Activated T-helper 2 cell treated with anti-CD3 and anti-CD28 coated beads, Interferon-gamma antibody, Interleukin-2, Interleukin-4, amounts not matched to agents 10 μg/mL and 5 μg/mL and 100 μg/mL, durations not matched to agents 14 hours and 24 hours and 36 hours (primary cell): ENCODE measurements at places on chromosomes 1 and 21.

DNA sequence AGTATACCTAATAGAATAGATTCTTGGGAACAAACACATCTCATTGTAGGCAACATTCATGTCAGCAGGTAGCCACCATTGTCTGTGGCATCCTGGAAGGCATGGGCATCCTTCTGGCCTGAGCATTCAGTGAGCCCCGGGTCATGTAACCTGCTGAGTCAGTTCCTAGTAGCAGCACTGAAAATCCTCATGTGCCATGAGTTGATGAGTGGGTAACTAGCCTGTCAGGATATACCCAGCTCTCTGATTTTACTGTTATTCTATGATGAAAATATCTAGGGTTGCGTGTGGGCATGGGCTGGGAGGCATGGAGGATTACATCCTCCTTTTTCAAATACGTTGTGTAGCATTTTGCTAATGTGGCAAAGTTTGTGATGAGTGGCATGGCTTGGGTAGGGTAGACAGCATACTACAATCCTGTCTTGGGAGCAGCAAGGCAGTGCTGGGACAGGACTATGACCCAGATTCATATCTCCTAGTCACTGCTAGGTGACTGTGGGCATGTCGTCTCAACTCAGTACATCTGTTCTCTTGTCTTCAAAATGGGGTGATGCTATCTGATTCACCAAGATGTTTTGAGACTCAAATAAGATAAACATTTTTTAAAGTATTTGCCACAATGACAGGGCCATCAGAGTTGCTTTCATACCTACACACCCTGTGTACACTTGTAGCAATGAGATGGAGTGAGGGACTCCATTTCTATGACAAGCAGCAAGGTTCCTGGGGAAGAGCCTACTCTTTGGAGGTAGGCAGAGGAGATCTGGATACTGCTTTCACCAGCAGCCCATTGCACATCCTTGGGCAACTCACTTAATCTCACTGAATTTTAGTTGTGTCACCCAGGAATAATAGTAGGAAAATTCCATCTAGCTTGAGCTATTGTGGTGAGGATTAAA is 62.5 kb downstream of the CD58 start:
- peak overlapping the region; percentile 24 for H3K4me3 ChIP-seq
- peaks cover 36% of the 10 kb centered on the region for H3K36me3 ChIP-seq
- peak overlapping the region; percentile 96 for H3K27ac ChIP-seq
- DNase-seq: no peak

DNA sequence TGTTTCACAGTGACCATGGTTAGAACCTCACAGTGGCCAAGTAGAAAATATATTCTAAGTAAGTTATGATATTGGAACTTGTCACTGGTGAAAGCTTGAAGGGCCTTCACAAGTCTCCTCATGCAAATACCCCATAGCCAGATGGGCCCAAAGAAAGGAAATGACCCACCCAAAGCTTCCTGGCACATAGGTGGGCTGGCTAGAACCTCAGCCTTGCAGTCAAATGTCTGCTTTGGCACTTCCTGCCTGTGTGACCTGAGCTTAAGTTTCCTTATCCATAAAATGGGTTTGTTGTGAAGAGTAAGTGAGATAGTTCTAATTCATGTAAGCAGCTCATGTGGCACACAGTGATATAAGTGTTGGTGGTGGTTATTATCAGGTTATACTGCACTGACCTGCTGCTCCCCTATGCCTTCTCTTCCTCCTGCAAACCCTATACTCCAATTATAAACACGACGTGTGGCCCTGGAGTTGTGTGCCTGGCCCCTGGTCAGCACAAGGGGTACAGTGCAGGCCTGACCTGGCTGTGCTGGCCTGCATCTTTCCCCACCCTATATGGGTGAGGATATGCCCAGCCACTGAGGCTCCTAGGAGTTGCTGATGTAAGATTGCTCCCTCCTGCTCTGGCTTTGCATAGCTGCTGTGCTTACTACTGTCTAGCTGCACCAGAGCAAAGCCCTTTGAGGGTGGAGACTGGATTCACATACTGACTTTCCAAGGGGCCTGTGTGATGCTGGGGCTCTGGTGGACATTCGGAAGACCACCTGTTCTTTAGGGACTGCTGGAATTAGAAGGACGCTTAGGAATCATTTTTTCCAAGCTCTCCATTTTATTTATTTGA is 4.7 kb upstream of the SLFNL1 start:
- no peak overlapping the region for H3K4me3 ChIP-seq
- no peak for DNase-seq
- no peak overlapping the region for H3K27ac ChIP-seq
- peaks cover 2% of the 10 kb centered on the region for H3K4me1 ChIP-seq
- H3K36me3 ChIP-seq: peaks cover 23% of the 10 kb centered on the region

DNA sequence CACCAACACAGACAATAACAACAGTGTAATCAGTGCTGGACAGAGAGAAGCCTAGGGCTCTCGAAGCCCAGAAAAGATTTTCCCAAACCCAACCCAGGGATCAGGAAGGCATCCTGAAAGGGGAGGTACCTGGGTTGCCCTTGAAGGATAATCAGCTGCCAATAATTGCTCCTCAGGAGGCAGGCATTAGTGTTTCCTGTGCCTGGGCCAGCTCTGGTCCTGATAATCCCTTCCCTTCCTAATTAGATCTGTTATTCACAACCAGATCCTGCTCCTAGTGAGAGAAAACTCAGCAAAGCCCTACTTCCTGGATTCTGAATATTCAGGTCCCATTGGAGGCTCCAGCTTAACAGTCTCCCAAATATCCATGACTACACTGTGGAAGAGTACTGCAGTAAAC is 117.4 kb downstream of the DMRTA2 start:
- no peak overlapping the region for H3K4me3 ChIP-seq
- no peaks in the 10 kb centered on the region for H3K36me3 ChIP-seq
- no peak overlapping the region for H3K27ac ChIP-seq
- DNase-seq: no peak
- no peaks in the 10 kb centered on the region for H3K4me1 ChIP-seq

GRCh38 chr1:244196571-244197285 is 145.6 kb downstream of the ZBTB18 start:
- no peaks in the 10 kb centered on the region for H3K27me3 ChIP-seq
- H3K4me1 ChIP-seq: no peaks in the 10 kb centered on the region
- no peak overlapping the region for H3K27ac ChIP-seq
- no peak overlapping the region for H3K4me3 ChIP-seq

- H3K4me3 ChIP-seq: no peak overlapping the region
- H3K36me3 ChIP-seq: peaks cover 62% of the 10 kb centered on the region
- H3K4me1 ChIP-seq: peaks cover 25% of the 10 kb centered on the region
- no peaks in the 10 kb centered on the region for H3K27me3 ChIP-seq
Observed at GRCh38 chr1:243287652-243288051, 31.8 kb downstream of the SDCCAG8 start.

- no peaks in the 10 kb centered on the region for H3K4me1 ChIP-seq
- no peaks in the 10 kb centered on the region for H3K36me3 ChIP-seq
- no peak overlapping the region for H3K4me3 ChIP-seq
- DNase-seq: no peak
- H3K27me3 ChIP-seq: no peaks in the 10 kb centered on the region
Observed at GRCh38 chr1:2477791-2478499, 1.9 kb downstream of the PLCH2 start.

- H3K4me1 ChIP-seq: peaks cover 92% of the 10 kb centered on the region
- H3K27ac ChIP-seq: peak overlapping the region; percentile 98
- H3K4me3 ChIP-seq: peak overlapping the region; percentile 70
- DNase-seq: no peak
- H3K36me3 ChIP-seq: peaks cover 89% of the 10 kb centered on the region
Observed at GRCh38 chr1:206575894-206576737, 36.1 kb downstream of the EIF2D start.

DNA sequence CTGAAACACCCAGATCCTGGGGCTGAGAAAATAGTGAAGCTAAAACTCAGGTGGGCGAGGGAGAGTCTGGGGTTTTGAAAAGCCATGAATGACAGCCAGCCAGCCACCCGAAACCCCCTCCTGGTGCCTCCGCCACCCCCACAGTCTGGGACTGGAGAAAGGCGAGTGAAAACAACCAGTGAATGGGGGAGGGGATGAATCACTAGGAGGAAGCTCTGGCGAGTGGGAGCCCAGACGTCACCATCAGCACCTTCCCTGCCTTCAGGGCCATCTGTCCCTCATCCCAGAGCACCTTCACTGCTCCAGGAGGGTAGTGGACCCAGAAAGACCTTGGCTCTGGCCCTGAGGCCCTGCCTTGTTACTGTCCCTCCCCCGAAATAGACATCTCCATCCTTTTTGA is 9.2 kb downstream of the RORC start:
- no peaks in the 10 kb centered on the region for H3K36me3 ChIP-seq
- H3K27me3 ChIP-seq: no peaks in the 10 kb centered on the region
- no peak overlapping the region for H3K4me3 ChIP-seq
- DNase-seq: no peak
- peaks cover 37% of the 10 kb centered on the region for H3K4me1 ChIP-seq

GRCh38 chr1:18077657-18078215 is 29.9 kb upstream of the IGSF21 start:
- DNase-seq: no peak
- H3K36me3 ChIP-seq: no peaks in the 10 kb centered on the region
- no peaks in the 10 kb centered on the region for H3K4me1 ChIP-seq
- no peaks in the 10 kb centered on the region for H3K27me3 ChIP-seq
- no peak overlapping the region for H3K4me3 ChIP-seq

DNA sequence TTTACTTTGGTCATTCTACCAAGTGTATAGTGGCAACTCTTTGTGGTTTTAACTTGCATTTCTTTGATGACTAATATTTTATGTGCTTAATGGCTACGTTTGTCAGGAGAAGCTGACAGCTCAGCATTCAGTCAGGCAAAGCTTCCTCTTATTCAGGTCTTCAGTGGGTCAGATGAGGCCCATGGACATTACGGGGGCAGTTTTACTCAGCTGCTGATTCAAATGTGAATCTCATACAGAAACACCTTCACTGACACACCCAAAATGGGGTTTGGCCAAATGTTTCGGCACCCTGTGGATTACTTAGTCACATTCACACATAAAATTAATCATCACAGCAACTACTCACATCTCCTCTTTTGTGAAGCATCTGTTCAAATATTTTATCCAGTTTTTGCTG is 104.9 kb upstream of the PLD5 start:
- no peak for DNase-seq
- no peak overlapping the region for H3K27ac ChIP-seq
- no peaks in the 10 kb centered on the region for H3K4me1 ChIP-seq

DNA sequence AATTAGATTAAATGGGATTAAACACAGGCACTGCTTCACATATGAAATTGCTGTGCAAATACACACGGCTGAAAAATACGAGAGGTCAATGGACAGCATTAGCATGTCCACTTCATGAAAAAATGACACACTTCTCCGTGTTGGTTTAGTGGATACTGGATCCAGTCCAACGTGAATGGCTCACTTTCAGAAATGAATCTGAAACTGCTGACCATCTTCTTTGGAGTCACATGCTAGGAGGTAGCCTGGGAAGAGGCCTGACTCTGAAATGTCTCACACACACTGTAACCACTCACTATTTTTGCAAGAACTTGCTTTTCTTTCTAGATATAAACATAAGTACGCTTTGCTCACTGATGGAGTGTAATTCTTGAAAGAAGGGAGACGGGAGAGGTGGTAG is 127.3 kb downstream of the HLCS start:
- no peaks in the 10 kb centered on the region for H3K36me3 ChIP-seq
- H3K4me3 ChIP-seq: no peak overlapping the region
- H3K4me1 ChIP-seq: no peaks in the 10 kb centered on the region
- no peaks in the 10 kb centered on the region for H3K27me3 ChIP-seq
- H3K27ac ChIP-seq: no peak overlapping the region

GRCh38 chr1:164561007-164561406 is 2.0 kb downstream of the PBX1 start:
- DNase-seq: no peak
- peaks cover 32% of the 10 kb centered on the region for H3K27me3 ChIP-seq
- no peak overlapping the region for H3K4me3 ChIP-seq
- H3K4me1 ChIP-seq: peaks cover 5% of the 10 kb centered on the region
- no peak overlapping the region for H3K27ac ChIP-seq

GRCh38 chr1:29120367-29120766 is 3.3 kb downstream of the TMEM200B start:
- peaks cover 33% of the 10 kb centered on the region for H3K36me3 ChIP-seq
- no peak for DNase-seq
- H3K27me3 ChIP-seq: peaks cover 16% of the 10 kb centered on the region
- H3K4me3 ChIP-seq: no peak overlapping the region

- no peaks in the 10 kb centered on the region for H3K27me3 ChIP-seq
- peaks cover 35% of the 10 kb centered on the region for H3K36me3 ChIP-seq
- peak overlapping the region; percentile 97 for H3K27ac ChIP-seq
- H3K4me1 ChIP-seq: peaks cover 19% of the 10 kb centered on the region
- H3K4me3 ChIP-seq: peak overlapping the region; percentile 83
- DNase-seq: no peak
Observed at GRCh38 chr1:1208713-1209433, 2.5 kb upstream of the TNFRSF18 start.

DNA sequence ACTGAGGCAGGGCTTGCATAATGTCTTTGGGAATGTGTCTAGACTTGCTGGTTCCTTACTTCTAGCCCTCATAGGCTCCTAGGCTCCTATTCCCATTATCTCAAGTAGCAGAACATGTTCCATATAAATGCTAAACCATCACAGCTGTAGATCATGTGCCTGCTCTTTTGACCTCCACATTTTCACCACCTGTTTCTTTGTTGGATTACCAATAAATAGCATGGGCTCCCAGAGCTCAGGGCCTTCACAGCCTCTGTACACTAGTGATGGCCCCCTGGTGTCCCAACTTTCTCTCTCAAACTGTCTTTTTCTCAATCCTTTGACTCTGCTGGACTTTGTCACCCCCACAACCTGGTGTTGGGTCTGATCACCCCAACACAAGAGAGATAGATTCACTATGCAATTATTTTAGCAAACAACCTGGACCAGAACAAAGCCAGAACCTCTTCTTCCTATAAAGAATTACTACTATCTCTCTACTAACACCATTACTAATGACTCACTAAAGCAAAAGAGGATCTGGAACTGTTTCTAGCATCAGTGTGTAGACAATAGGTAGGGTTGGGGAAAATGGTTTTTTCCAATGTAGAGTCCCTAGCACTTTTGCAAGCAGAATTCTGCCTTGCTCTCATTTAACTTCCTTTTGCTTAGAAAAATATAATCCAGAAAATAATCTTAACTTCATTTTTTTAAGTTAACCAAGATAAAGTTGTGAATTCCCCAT is 51.7 kb downstream of the WLS start:
- no peak for DNase-seq
- H3K4me1 ChIP-seq: peaks cover 12% of the 10 kb centered on the region
- H3K27ac ChIP-seq: no peak overlapping the region
- H3K36me3 ChIP-seq: no peaks in the 10 kb centered on the region
- peaks cover 3% of the 10 kb centered on the region for H3K27me3 ChIP-seq

- DNase-seq: no peak
- no peak overlapping the region for H3K27ac ChIP-seq
- no peaks in the 10 kb centered on the region for H3K36me3 ChIP-seq
- no peaks in the 10 kb centered on the region for H3K4me1 ChIP-seq
- H3K27me3 ChIP-seq: peaks cover 4% of the 10 kb centered on the region
Observed at GRCh38 chr1:210384625-210385024, 55.9 kb downstream of the HHAT start.
